ENCODE measurements at places on chromosomes 3 and 15.
A peak's percentile ranks its signal among the peaks of the same experiment; 100 is the strongest.

DNA sequence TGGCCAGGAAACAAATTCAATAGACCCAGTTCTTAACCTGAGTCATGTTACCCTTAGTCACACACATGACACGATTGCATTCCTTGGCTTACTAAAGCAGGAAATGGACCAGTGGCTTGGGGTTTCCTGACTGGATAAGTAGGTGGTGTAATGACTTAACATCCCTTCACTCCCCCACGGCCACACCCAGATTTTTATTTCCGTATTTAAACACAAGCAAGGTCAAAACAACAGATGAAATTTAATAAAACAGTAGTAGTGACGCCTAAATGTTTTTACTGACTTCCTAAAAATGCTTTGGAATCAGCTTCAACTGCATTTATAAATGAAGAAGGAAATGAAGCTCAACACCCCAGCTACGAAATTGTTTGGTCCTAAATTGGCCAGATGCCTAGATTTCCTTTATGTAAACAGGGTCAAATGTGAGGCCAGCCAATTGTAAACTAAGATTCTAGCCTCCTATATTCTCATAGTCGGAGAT lies 324.3 kb downstream of the CHST2 start:
- DNase-seq, result peak; percentile 93

- DNase-seq, result no peak
These were observed 328.5 kb downstream of the RBMS3 start for GRCh38 chr3:29609328-29609811.

- DNase-seq, result no peak
These were observed 6.0 kb upstream of the AMOTL2 start for GRCh38 chr3:134380249-134380648.

GRCh38 chr15:68061602-68062001 lies 7.5 kb downstream of the PIAS1 start:
- DNase-seq, result no peak

GRCh38 chr3:16280671-16281070 lies 15.7 kb downstream of the OXNAD1 start:
- DNase-seq, result no peak

DNA sequence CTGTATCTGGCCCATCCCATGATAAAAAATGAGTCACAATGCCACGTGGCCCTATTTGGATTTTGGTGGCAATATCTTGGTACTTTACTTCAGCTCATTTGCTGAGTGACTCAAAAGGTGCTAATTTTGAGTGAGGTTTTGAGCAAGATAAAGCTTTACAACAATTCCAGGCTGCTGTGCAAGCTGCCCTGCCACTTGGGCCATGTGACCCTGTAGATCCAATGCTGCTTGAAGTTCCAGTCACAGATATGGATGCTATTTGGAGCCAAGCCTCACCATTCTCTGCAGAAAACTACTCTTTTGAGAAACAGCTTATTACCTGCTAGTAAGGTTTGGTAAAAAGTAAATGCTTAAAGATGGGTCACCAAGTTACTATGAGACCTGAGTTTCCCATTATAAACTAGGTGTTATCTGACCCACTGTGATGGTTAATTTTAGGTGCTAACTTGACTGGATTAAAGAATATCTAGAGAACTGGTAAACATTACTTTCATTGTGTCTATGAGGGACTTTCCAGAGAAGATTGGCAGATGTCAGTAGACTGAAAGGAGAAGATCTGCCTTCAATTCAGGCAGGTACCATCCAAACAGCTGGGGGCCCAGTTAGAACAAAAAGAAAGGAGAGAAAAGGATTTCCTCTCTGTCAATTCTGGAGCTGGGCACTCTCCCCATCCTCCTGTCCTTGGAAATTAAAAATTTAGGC lies 1083.9 kb downstream of the DIPK2A start:
- DNase-seq, result no peak

DNA sequence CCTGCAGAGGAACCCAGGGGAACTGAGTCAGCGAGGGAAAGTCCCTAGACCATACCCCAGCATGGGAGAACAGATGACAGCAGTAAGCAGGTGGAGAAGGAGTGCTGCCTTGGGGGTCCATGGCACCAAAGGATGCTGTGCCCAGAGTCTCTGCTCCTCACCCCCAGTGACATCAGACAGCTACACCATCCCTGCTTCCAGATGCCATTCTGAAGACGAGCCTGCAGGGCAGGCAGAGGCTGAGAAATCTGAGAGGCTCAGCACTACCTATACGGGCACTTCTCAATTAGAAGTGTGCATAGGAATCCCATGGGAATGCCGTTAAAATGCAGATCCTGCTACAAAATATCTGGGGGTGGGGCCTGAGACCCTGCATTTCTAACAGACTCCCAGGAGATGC lies 211.3 kb upstream of the NSMCE3 start:
- no peak for DNase-seq

GRCh38 chr15:79947009-79947408 lies 24.0 kb downstream of the BCL2A1 start:
- no peak for DNase-seq

GRCh38 chr3:99409961-99410360 lies 228.4 kb upstream of the COL8A1 start:
- DNase-seq, result no peak

DNA sequence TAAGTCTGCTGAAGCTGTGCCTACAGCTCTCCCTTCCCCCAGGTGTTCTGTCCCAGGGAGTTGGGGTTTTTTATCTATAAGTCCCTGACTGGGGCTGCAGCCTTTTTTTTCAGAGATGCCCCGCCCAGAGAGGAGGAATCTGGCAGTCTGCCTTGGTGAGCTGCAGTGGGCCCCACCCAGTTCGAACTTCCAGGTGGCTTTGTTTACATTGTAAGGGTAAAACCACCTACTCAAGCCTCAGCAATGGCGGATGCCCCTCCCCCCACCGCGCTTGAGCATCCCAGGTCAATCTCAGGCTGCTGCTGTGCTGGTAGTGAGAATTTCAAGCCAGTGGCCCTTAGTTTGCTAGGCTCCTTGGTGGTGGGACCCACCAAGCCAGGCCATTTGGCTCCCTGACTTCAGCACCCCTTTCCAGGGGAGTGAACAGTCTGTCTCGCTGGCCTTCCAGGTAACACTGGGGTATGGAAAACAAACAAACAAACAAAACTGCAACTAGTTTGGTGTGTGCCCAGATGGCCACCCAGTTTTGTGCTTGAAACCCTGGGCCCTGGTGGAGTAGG lies 189.4 kb downstream of the MFSD1 start:
- no peak for DNase-seq

DNA sequence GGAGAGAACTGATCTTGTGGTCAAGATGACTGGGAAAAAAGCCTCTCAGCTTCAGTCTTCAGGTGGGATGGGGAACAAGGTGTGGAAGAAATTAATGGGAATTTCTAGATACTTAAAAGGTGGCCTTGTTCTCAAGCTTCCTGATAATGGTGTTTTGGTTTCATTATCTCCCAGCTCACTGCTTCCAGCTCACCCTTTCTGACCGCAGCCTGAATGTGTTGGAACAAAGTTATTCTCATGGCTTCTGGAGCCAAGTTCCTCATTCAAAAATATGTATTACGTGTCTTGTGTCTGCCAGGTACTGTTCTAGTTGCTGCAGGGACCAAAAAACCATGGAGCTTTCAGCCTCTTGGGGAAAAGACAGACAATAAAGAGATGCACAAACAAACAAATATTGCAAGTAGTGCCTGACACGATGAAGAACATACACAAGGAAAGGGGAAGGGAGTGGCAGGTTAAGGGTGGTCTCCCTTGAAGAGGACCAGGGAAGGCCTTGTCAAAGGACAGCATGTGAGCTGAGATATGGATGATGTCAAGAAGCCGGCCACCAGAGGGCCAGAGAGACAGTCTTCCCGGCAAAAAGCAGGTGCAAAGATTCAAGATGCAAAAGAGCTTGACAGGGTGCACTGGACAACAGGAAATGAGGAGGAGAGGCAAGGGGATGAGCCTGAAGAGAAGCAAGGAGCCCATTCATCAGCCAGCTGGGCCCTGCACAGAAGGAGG lies 35.5 kb downstream of the ARRDC4 start:
- no peak for DNase-seq

GRCh38 chr15:92891533-92892200 lies 8.5 kb upstream of the CHD2 start:
- no peak for DNase-seq

GRCh38 chr3:158731938-158732855 lies at the start of gene RARRES1:
TSS of gene RARRES1 (minus strand) at chr3:158732457. CDS start at chr3:158732415, 42 bp downstream.
- DNase-seq, result peak; percentile 23

DNA sequence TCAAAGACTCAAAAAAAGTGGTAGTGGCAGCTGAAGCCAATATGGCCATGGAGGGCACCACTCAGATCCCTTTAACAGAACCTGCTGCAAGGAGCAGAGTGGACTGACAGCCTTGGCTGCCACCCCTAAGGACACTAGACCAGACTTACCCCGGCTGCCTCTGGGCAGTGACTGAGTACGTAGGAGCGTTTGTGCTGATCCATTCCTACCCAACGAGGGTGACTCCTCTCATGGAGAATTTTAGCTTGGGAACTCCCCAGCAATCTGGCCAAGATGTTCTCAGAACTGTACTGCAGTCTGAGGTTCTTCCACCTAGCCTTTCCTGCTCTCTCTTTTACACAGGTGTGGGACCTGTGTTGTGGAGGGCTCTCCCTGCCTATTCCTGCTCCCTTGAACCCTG lies 22.1 kb downstream of the CLEC3B start:
- peak; percentile 61 for DNase-seq

DNA sequence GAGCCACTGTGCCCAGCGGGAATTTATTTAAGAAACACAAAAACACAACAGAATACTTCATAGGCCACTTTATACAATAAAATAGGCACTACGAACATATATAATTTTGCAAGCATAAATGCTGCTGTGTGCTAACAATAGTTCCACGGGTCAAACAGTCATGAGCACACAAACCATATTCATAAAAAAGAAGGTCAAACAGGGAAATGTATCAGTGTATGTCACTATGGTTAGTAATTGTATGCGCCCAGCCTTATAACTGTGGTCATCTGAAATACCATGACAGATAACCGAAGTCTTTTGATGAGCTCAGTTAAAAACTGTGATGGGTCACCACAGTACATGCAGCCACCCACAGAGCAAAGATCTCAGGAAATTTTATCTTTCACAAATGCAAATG lies 38.1 kb upstream of the NR2C2 start:
- no peak for DNase-seq

- no peak for DNase-seq
These were observed 550.6 kb upstream of the MDFIC2 start for GRCh38 chr3:70863049-70863448.

GRCh38 chr3:179884136-179884535 lies 152.6 kb downstream of the PEX5L start:
- no peak for DNase-seq

DNA sequence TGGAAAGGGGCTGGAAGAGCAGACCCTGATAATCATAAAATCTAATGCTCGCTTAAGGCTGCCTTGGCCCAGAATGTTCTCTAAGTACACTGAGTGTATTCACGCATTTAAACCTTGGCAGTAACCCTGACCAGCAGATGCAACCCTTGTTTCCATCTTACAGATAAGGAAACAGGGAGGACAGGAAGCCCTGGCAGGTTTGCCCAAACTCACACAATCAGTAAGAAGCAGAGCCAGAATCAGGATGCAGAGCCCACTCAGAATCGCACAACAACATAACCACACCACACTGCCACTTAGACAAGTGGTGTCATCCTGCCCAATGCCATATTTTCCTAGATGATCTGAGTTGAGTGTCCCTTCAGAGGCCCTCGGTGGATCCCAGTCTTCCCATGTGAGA lies 214.5 kb upstream of the HES1 start:
- no peak for DNase-seq

- DNase-seq, result no peak
These were observed 244.9 kb upstream of the MCTP2 start for GRCh38 chr15:93986400-93986984.

DNA sequence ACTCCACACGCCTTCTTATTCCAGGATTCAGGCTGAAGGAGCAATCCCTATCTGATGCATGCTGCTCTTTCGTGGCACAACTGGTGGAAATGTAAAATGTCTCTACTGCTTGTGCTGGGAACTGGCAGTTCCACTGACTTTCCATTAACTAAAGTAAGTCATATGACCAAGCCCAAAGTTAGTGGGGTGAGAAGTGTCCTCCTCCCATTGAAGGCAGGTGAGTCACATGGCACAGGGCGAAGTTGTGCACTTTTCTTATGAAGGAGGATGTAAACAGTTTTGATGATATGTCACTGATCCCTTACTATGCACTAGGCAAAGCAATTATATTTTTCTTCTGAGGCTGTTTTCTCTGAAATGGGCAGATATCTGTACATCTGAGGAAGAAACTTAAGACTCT lies 51.6 kb downstream of the SLC7A14 start:
- no peak for DNase-seq

GRCh38 chr3:152272771-152273242 lies 4.1 kb downstream of the MBNL1 start:
- peak; percentile 82 for DNase-seq

DNA sequence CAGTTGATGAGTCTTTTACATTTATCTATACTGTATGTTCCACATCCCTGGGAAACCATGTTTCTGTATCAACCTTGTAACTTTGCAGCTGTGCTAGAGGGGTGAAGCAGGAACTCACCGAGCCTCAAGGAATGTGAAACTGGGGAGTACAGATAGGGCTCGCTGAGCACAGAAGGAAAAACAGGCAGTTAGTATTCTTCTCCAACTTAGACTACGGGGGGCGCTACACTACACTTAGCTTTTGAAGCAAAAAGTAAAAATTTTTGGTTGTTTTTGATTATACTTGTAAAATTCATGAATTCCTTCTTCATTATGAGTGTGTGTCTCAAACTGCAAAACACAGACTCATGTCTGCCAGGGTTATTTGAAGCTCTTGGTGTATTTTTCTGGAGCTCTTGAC lies 132.7 kb upstream of the RGMA start:
- DNase-seq, result no peak

DNA sequence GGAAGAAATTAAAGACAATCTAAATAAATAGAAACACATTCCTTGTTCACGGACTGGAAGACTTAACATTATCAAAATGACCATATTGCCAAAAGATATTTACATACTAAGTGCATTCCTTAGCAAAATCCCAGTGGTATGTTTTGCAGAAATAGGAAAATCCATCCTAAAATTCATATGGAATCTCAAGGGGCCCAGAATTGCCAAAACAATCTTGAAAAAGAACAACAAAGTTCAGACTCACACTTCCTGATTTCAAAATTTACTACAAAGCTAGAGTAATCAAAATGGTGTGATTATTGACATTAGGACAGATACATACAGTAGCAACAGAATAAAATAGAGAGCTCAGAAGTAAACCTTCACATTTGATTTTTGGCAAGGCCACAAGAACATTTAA lies 515.5 kb downstream of the OCA2 start:
- DNase-seq, result no peak

GRCh38 chr3:156818890-156819289 lies 7.3 kb upstream of the LEKR1 start:
- peak; percentile 66 for DNase-seq

GRCh38 chr15:63335543-63336240 lies 46.0 kb downstream of the CA12 start:
- DNase-seq, result no peak
